Left renal pelvis (tissue), 4 donors: ENCODE measurements at places on chromosomes 7 and 10.

- DNase-seq, result no peak
These were observed 30.1 kb downstream of the SND1 start for GRCh38 chr7:127682140-127682539.

DNA sequence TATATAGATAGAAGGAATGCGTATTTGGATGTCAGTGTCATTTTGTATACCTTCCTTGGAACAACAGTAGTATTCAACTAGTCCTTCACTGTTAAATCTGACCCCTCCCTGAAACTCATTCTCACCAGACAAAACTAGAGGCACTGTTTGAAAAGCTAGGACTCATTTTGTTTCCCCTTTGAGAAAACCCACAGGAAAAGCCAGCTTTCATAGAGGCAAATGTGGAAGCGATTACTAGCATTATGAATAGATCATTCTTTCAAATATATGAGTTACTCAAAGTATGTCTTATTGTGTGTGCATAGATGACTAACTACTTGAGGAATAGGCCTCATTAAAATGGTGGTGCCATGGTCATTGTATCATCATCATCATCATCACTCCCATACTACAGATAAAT is 1.9 kb upstream of the ASB15 start:
- DNase-seq, result no peak

- DNase-seq, result no peak
These were observed 168.8 kb upstream of the POT1 start for GRCh38 chr7:125098377-125098970.

DNA sequence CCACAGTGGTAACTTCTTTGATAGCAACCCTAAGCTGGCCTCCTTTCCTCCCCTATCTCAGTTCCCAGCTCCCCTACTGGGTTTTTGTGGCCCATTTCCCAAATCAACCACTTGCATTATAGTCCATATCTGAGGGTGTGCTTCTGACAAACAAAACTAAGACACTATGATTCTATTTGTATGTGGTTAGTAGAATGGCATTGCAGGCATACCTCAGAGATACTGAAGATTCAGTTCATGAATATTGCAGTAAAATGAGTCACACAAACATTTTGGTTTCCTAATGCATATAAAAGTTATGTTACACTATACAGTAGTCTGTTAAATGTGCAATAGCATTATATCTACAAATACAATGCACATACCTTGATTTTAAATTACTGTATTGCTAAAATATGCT is 15.4 kb upstream of the TMEM243 start:
- DNase-seq, result no peak

DNA sequence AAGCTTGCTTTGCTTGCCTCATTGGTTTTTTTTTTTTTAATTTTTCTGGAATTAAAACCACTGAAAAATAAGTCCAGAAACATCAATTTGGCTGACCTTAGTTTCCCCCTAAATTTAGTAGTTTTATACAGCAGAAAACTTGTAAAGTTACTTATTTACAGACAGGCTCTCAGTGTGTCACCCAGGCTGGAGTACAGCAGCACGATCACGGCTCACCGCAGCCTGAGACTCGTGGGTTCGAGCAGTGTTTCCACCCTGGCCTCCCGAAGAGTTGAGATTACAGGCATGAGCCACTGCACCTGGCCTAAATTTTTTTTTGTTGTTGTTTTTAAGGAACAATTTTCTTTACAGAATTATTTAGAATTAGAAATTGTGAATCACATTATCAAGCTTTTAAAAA is 250.5 kb downstream of the SDK1 start:
- DNase-seq, result no peak

GRCh38 chr10:132133005-132133404 is 53.7 kb upstream of the DPYSL4 start:
- no peak for DNase-seq

GRCh38 chr10:76408646-76409045 is 977.2 kb downstream of the LRMDA start:
- no peak for DNase-seq

- no peak for DNase-seq
These were observed 657 bp downstream of the ECHDC3 start for GRCh38 chr10:11742779-11743298.

DNA sequence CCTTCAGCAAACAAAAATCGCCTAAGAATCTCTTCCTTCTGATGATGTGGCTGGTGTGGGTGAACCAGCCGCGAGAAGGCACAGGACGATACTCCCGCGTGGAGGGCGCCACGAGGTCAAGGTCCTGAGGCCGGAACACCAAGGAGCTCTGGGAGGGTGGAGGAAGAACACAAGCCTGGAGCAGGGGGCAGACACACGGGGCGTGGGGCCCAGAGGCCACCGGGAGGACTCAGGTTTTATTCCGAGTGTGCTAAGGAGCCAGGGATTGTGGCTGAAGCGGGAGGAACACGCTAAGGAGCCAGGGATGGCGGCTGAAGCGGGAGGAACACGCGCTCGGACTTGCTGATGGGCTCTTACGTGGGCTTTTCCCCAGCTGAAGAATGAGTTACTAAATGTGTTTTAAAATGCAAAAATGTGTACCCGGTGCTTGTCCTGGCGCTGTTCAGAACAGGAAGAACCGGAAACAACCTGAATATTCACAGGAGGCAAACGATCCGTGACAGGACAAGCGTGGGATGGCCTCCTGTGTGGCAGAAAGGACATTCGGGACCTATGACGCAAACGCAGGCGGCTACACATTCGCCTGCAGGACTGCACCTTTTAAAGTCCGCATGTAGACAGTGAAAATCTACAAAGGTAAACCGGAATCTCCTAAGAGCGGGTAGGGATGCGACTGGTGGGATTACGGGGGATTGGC is 64.0 kb downstream of the MAD1L1 start:
- DNase-seq, result no peak

DNA sequence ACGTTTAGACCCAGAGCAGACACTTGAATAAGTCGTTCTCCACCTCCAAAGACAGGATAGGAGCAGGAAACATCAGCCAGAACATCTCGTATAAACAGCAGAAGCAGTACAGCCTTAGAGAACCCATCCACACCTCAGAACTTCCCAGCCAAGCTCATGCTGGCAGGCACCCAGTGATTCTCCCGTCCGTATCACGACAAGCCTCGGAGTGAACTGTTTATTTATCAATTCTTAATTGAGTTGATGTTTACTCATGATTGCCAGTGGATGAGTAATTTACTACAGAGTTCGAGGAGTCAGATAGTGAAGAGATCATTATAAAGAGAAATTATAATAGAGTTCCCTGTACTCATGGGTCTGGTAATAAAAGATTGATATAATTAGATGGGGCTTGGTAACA is 811.5 kb downstream of the LRMDA start:
- no peak for DNase-seq

DNA sequence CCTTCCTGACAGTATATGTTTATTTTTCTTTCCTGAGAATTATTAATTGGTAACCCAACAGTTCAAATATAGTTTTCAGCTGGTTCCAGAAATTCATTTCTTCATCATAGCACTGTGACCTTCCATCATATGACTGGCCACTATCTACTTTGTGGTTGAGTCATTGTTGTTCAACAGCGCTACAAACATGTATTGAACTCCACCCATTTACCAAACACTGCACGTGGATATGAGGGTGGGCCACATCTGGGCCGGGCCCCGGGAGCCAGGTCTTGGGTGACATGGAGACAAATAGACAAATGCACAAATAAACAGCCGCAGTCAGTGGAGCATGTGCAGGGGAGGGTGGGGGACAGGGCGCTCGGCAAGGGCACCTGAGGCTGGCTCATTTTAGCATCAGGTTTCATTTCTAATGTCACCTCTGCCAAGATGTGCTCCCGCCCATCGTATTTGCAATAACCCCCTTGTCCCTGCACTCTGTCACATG is 24.0 kb upstream of the EEPD1 start:
- no peak for DNase-seq

DNA sequence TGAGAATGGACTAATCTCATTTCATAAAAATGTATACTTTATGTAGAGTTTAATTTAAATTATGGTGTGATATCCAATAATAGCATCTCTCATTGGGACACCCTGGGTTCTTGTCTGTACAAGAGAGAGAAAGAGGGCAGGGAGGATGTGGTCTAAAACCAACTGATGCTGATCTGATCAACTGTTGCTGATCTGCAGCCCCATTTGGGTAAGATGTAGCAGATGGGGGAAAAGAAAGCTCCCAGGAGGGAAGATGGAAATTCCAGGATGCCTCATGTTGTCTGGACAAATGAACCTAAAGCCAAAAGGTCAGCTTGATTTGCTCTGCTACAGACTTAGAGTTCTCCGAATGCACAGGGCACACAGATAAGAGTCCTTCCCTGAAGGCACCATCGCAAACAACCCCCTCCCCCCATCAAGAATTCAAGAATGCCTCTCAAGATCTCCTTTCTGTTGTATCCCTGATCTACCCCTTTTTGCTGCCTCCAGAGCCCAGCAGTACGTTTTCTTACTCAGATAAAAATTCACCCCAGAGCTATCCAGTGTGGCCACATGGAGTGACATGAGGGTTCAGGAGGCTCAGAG is 171.4 kb upstream of the INHBA start:
- DNase-seq, result no peak

GRCh38 chr10:131086094-131086493 is 225.4 kb downstream of the TCERG1L start:
- no peak for DNase-seq

GRCh38 chr10:71632896-71633600 is 86.5 kb downstream of the C10orf105 start:
- DNase-seq, result no peak

- no peak for DNase-seq
These were observed 39.1 kb downstream of the SUFU start for GRCh38 chr10:102542800-102543418.

DNA sequence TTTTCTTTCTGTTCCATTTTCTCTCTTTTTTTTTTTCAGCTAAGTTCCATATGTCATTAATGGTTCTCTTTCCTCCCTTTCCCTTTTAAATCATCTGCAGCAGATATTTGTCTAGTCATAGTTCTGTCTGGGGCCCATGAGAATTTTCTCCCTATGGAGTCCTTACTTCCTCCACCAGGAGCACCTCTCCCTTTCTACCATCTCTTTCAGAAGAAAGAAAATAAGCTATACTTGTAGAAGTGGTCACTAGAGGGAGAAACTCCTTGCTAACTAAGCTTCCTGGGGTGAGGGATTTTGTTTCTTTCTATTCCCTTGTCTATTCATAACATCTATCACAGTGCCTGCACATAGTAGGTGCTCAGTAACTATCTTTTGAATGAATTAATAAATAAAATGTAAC is 230.2 kb upstream of the HPS1 start:
- DNase-seq, result no peak

DNA sequence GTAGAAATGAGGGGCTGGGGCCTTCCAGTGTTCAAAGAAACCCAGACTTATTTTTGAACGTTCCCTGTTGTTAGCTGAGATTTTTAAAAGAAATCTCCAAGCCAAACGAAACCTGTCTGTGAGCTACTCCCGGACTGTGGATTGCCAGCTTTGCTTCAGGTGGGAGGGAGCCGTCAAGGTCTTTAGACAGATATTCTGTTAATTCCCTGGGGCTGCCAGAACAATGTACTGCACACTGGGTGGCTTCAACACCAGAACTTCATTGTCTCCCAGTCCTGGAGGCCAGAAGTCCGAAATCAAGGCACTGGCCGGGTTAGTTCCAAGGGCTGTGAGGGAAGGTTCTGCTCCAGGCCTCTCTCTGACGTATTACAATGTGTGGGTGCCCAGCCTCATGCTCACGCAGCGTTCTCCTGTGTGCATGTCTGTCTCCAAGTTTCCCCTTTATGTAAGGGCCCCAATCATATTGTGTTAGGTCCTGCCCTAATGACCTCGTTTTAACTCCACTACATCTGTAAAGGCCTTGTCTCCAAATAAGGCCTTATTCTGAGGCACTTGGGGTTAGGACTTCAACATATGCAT is 60.0 kb upstream of the GJD4 start:
- no peak for DNase-seq

- DNase-seq, result no peak
These were observed 643.1 kb downstream of the PARD3 start for GRCh38 chr10:34171957-34172527.

- DNase-seq, result no peak
These were observed 226.2 kb downstream of the TNS3 start for GRCh38 chr7:47355684-47356083.

DNA sequence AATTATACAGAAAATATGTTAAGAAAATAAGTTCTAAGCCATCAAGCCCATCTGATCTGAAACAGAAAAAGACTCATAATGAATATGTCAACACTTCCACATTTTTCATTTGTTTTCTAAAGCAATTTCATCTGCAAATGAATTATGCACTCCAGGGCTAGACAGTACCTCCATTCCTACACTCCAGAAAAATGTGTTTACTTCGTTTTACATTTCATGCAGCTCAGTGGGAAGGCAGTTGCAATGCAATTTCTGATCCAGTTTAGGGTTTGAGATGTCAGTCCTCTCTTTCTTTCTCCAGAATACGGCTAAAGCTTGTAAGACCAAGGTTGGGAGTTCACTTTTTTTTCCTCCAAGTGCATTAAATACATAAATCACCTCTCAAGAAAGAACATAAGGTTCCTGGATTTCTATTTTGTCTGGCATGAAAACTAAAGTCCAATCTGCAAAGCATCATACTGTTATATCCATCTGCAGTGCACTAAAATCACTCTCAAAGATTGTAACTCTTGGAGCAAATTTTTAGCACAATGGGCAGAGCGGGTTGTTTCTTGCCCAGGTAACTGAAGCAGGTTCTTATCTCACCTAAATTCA is 348.8 kb upstream of the C7orf33 start:
- no peak for DNase-seq

DNA sequence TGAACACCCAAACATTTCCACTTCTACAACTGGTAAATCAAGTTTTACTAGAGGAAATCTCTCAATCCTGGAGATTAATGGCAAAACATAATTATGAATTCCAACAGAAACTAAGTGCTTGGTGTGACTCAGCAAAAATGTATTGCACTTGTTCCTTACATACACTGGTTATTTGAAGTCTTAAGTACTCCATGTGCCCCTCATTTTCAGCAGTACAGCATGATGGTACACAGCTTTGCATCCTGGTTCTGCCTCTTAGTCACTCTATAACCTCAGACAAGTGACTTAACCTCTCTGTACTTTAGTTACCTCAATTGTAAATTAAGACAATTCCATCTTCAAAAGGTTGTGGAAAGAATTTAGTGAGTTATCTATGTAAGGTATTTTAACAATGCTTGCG is 12.9 kb downstream of the SLC16A12 start:
- no peak for DNase-seq

DNA sequence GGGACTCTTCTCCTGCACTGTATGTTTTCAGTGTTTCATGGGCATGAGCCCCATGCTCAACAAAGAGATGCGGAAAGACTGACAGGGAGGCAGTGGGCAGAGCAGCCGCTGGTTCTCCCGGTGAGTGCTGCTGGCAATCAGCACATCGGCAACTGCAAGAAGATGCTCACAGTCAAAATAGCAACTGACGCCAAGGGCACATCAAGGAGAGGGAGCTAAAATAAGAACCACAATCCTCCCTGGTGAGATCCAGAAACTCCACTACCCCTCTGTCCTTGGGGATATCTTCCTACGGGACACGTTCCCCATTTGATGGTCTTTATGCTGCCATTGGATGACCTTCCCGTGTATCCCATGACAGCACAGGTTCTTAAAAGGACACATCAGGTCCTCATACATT is 28.9 kb upstream of the SVIL start:
- DNase-seq, result no peak

DNA sequence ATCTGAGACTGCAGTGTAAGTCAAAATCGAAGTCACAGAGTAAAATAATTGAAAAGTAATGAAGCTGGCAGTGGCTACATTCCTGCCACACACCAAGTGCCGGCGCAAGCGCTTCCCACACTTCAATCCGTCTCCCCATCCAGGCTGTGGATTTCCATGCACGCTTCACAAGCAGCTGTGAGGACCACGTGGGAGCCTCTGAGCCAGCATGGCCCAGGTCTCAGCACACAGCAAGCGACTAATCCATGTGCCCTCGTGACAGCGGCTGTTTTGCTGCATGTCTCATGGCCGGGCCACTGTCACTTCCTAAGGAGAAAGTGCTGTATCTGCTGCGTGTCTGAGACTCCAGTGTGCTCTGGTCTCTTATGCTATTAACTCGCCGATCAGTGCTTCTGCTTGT is 566.9 kb downstream of the DNAJB6 start:
- no peak for DNase-seq
